ENCODE measurements at places on chromosomes 7 and 10. TPM values are rescaled to one million over a fixed set of nuclear protein-coding genes. Genes with fewer than 3 reads are reported as not detected.

Gene LIPK
- not detected for total RNA-seq

Gene PRF1
- total RNA-seq, result not detected

Gene ABCC2
- 0.32 TPM for total RNA-seq

Gene ZNF107
- total RNA-seq, result 3.9 TPM

Gene VDAC2
- total RNA-seq, result 133 TPM

Gene MYH16
- not detected for total RNA-seq

Gene TNS3
- total RNA-seq, result 202 TPM

Gene ACTL6B
- total RNA-seq, result not detected

Gene TMEM213
- total RNA-seq, result not detected

Gene CCL26
- 0.64 TPM for total RNA-seq

GRCh38 chr7:15503603-15504290 lies 58.1 kb downstream of the AGMO start:
- no peak for DNase-seq

DNA sequence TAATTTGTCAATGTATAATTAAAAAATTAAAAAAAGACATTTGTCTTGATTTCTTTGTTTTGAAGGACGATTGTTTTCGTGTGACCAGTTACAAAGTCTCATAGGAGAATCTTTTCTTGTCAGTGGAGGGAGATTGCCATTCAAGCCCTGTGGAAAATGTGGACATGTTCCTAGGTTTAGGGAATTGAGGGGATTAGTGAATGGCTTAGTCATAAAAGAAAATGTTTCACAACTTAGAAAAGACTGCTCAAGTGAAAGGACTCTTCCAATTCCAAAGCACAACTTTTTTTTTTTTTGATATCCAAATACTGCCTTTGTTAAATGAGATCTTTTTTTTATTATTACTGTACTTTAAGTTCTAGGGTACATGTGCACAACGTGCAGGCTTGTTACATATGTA lies 140.7 kb upstream of the HABP2 start:
- DNase-seq, result peak; percentile 7

DNA sequence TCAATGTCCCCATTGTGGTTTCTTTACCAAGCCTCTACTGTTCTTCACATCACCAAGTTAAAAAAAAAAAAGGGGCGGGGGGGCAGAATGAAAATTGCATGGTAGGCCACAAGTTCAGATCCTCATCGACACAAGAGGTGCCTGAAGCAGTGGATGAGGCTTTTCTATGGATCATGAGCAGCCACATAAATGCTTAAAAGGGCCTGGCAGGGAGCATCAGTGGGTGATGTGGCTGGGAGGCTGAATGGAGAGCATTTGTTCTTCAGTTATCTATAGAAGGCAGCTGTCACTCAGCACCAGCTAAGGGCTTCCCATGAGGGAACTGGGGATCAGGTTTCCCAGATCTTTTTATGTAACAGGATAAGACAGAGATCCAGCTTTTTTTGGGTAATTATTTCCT lies 117.9 kb downstream of the CFTR start:
- DNase-seq, result no peak

- DNase-seq, result no peak
These were observed 20.4 kb upstream of the FIGNL1 start for GRCh38 chr7:50470250-50471163.

DNA sequence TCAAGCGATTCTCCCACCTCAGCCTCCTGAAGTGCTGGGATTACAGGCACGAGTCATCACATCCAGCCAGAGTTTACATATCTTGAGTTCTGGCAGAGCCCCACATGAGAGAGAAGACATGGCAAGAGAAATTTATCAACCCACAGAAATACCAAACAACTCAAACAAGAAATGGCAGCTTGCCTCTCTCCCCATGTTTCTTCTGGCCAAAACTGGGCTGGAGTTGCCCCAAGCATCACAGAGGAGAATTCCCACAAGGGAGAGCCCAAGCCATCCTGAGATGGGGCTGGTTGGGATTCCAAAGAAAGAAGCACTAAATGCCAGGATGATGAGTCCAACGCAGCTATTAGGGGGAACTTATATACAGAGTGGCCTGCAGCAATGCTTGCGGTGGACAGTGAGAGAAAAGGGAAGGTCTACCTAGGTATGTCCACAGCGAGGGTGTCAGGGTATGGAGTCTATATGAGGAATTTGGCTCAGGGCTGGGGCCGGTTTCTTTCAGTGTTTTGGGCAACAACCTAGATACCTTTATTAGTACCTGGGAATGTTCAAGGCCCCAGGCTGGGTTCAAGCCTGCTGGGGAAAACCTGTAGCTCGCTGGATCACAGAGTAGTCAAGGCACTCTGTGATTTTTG lies 14.5 kb upstream of the PAX4 start:
- DNase-seq, result peak; percentile 19

DNA sequence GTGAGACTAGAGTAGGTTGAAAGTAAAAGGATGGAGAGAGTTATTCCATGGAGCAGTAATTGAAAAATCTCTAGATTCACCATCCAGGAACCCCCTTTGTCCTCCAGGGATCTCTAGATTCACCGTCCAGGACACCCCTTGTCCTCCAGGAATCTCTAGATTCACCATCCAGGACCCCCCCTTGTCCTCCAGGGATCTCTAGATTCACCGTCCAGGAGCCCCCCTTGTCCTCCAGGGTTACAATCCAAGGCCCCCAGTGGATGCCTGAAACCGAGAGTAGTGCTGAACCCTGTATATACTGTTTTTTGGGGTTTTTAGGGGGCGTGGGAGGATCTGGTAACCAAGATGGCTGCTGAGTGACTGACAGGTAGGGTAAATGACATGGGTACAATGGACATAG lies 38.3 kb upstream of the PPP2R2D start:
- no peak for DNase-seq

DNA sequence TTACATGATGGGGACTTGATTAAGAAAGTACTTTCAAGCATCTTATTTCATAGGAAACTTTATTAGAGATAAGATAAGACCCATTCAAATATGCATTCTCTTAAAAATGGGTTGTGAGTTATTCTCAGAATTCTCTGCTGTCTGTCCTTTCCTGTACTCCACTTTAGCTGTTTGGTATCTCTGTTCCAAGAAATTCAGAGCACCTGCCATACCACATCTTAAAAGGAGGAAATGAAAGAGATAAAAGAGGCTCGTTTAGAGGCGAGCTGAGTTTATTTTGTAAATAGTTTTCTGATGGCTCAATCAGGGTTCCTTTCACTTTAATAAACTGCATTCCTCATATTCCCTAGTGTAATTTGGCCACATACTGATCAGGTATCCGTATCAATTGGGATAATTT lies 87.2 kb downstream of the MDFIC start:
- peak; percentile 47 for DNase-seq

DNA sequence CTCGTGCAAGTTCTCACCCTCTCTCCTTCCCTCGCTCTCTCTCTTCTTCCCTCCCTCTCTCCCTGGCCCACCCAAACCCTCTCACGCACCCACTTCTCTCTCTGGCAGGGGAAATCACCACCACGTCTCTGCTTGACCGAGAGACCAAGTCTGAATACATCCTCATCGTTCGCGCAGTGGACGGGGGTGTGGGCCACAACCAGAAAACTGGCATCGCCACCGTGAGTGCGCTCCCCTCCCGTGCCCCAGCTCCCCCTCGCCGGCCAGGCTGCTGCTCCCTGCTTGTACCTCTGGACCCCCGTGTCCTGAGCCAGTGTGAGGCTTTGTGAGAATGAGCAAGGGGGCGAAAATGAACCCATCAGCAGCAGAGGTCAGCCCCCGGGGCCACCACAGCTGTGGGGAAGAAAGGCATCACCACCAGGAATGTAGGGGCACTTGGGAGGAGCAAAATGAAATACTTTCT lies 25.5 kb downstream of the C10orf105 start:
- DNase-seq, result no peak

DNA sequence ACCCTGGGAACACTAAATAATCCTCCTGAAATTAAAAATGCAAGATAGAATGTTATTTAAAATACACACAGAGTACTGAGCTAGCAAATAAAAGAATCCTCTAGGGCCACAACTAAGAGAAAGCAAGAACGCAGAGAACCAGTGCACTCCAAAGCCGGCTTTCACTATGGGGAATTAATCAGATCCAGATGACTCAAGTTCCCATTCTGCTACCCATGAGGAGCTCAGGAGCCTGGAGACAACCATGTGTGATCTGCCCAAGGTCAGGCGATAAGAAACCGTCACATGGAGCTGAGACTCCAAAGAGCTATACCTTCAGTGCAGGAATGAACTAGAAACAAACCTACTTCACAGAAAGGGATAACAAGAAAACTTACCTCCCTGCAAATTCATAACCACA lies 19.5 kb upstream of the CYREN start:
- DNase-seq, result peak; percentile 39

DNA sequence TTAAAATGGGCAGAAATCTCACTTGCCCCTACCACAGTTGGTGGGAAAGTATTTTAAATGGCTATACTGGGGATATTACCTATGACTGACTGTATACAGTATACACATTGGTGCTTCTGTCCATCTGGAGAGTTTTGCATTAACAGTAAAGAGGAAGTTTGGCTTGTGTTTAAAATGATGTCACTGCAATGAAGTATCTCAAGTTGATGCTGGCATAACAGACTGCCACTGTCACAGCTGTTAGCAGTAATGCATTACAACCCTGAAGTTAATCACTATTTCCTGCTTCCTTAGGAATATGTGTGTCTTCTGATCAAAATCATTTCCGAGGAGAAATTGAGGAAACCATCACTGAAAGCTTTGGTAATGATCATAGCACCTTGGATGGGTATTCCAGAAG lies 1.9 kb downstream of the DKK1 start:
- DNase-seq, result peak; percentile 23

DNA sequence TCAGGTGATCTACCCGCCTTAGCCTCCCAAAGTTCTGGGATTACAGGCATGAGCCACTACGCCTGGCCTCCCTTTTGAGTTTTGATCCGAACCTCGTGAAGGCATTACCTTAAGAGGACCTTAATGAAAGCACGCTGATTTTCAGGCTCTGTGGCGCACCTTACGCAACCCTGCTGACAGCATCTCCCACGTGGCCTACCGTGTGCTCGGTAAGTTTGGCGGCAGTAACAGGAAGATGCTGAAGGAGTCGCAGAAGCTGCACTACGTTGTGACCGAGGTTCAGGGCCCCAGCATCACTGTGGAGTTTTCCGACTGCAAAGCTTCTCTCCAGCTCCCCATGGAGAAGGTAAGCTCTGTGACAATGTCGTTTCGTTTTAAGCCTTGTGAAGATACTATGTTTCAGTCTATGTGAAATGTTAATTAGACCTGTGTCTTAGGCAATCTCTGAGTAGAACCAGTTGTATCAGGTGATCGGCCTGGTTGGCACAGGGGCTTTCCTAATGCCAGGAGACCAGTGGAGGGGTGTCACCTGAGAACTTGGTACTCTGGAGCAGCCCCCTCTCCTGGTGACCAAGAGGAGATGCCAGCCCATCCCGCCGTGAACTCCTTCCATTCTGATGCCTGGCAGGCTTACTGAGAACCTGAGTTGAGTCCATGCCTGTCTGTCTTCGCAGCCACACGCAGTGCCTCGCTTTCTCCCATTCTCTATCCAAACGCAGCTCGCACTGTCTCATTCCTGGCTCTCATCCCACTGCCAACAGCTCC lies 43.5 kb downstream of the TRRAP start:
- DNase-seq, result no peak

DNA sequence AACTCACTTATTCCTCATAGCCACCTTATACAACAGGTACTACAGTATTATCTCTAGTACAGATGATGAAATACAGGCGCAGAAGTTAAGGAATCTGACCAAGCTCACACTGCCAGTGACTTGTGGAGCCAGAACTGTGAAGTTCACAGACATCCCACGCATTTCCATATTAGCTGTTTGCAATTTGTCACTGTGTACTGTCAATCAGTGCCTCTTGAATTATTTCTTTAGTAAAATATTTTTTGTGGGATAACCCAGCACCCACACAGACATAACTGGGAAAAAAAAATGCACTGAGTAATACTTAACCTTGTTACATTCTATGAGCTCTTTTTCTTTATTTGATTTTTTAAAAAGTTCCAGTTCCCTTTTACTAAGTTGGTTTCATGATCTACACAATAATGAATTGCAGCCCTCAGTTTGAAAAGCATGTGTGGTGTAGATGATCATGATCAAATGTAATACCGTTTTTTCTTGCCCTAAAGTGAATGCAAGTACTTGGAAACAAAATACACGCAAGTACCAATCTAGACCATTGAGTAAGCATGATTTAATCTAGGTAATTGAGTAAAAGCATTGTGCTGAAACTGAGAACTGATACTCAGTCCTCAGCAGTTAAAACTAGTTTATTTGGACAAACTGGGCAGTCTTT lies 14.1 kb downstream of the CUL1 start:
- no peak for DNase-seq

DNA sequence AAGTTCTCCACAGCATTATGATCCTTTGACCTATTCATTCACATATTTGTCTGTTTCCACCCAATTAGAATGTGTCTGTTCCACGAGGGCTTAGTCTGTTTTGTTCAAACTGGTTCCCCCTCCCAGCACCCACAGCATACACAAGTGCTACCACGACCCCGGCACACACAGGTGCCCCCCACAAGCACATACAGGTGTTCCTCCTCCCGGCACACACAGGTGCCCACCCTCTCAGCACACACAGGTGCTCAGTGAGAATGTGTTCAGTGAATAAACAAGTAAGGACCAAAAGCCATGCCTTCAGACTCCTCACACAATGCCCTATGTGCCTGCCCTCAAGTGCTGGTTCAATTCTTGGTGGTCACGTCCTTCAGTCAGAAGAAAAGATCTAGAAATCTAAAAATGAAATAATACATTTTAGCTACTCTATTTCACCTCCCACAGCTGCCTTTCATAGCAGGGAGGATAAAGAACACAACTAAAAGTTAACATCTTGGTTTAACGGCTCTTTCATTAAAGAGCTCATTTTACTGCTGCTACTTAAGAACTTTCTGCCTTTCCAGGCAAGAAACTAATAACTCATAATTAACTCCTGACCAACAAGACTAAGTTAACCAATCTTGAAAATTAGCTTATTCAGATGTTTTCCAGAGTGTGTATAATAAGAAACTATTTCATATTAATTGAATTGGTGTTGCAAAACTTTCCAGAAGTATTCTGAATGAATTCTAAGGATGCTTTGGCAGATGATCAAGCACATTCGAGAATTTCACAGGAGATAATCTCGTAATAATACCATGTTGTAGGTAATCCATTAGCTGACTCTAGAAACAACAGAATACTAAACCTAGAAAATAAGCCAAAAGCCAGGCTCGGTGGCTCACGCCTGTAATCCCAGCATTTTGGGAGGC lies 2.3 kb downstream of the DNMBP start:
- DNase-seq, result peak; percentile 38

DNA sequence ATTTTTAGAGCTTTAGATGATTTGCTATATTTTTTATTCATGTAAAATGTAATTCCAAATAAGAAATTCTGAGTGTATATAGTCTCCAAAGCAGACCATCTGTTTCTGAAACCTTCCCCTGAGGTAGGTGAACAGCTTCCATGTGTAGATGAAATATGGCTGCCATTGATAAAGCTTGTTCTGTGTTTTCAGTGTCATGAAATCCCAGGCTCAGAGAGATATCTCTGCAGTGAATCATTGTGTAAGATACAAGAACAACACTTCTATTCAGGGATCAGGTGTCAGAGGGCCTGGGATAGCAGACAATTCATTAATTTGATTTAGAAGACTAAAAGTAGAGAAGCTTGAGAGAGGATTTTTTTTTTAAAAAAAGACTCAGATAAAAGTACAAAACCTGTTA lies 29.1 kb downstream of the ACTA2 start:
- DNase-seq, result peak; percentile 61

GRCh38 chr10:29408847-29409240 lies 120.0 kb downstream of the LYZL1 start:
- no peak for DNase-seq

Data from fibroblast of villous mesenchyme (primary cell).